ENCODE measurements at places on chromosomes 16 and 17.

DNA sequence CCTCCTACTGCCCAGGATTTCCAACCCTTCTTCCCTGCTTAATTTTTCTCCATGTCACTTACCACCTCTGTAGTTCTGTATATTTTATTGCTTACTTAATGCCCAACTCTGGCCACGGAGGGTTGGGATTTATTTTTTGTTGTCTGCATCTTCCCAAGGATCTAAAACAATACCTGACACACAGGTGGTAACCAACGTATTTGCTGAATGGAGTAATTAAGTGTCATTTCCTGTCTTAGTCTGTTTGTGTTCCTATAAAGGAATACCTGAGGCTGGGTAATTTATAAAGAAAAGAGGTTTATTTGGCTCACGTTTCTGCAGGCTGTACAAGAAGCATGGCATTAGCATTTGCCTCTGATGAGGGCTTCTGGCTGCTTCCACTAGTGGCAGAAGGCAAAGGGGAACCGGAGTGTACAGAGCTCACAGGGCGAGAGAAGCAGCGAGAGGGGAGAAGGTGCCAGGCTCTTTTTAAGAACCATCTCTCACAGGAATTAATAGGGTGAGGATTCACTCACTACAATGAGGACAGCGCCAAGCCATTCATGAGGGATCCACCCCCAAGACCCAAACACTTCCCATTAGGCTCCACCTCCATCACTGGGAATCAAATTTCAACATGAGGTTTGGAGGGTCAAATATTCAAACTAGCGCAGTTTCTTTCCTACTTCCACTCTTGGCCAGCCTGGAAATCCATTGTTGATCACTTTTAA is 44.8 kb downstream of the ERN1 start:
- DNase-seq, result no peak

GRCh38 chr16:12613992-12614661 is 189.6 kb downstream of the CPPED1 start:
- no peak for DNase-seq

DNA sequence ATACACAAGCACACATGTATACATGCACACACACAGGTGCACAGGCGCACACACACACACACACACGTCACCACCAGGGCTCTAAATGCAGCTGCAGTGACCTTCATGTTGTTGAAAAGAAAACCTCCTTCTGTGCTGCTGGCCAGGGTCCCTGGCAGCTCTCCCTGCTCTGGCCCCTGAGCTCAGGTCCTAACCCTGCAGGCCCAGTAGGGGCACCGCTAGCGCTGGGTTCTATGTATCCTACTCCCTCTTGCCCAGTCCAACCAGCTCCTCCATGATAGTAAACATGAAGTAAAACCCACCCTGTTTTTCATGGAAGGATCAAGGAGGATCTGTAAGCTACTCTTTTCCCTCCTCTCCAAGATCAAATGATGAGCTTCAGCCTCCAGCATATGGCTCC is 172.8 kb downstream of the RBFOX3 start:
- no peak for DNase-seq

DNA sequence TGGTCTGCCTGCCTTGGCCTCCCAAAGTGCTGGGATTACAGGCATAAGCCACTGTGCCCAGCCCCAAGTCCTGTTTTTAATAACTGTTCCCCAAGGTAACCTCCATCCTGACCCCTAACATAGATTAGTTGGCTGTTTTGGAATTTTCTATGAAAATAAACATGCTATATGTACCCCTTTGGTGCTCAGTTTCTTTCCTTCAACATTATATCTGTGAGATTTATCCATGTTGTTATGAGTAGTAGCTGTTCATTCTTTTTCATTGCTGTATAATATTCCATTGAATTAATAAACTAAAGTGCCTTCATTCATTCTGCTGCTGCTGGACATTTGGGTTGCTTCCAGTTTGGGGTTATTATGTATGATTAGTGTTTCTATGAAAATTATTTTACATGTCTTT is 26.3 kb upstream of the FMNL1 start:
- DNase-seq, result no peak

- DNase-seq, result no peak
Observed at GRCh38 chr17:1347589-1348323, 52.3 kb downstream of the YWHAE start.

DNA sequence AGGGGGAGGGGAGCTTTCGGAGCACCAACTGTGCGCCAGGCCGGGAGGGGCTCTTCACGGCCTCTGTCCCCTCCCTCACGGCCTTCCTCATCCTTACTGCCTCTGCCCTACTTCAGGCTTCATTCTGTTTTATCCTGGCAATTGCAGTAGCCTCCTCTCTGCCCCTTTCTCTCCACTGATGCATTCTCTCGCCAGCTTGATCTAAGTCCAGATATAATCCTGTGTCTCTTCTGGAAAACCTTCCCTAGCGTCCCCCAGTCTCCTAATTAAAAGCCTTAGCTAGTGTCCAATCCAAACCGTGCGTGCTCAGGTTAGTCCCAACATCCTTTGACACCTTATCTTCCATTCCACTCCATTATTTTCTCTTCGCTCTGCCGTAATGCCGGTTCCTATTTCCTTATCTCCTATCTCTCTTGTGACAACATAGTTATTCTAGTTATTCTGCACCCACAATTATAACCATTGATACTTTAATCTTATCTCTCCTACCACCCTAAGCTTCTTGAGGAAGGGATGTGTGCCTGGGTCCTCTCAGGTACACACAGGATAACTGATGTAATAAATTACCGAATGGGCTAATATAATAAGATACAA is 869 bp downstream of the ZNF48 start:
- no peak for DNase-seq

GRCh38 chr16:10168258-10168657 is 14.0 kb downstream of the GRIN2A start:
- DNase-seq, result no peak

- DNase-seq, result no peak
Observed at GRCh38 chr17:50445730-50446325, 19.8 kb downstream of the ACSF2 start.

GRCh38 chr16:75433732-75434413 is 570 bp upstream of the CFDP1 start:
- DNase-seq, result no peak

- no peak for DNase-seq
Observed at GRCh38 chr16:51818342-51818944, 667.4 kb upstream of the SALL1 start.

Data from activated gamma-delta T cell (primary cell).